ENCODE measurements at places on chromosomes 4 and X. TPM values are rescaled to one million over a fixed set of nuclear protein-coding genes. Genes with fewer than 3 reads are reported as not detected.

The TSC22D3 gene
- 232 TPM for total RNA-seq

The EDA gene
- 4.6 TPM for total RNA-seq

The MAGEB5 gene
- total RNA-seq: not detected

GRCh38 chr4:189374176-189374575 lies 566.5 kb upstream of the FRG1 start:
- no peak overlapping the region for H3K4me3 ChIP-seq
- no peaks in the 10 kb centered on the region for H3K27me3 ChIP-seq
- H3K4me1 ChIP-seq: no peaks in the 10 kb centered on the region
- no peak overlapping the region for H3K27ac ChIP-seq
- no peak for DNase-seq

GRCh38 chrX:87572901-87573300 lies 55.3 kb downstream of the KLHL4 start:
- DNase-seq: no peak
- H3K27me3 ChIP-seq: no peaks in the 10 kb centered on the region
- no peak overlapping the region for H3K4me3 ChIP-seq
- no peaks in the 10 kb centered on the region for H3K36me3 ChIP-seq
- no peak overlapping the region for H3K27ac ChIP-seq

- H3K4me1 ChIP-seq: no peaks in the 10 kb centered on the region
- no peak overlapping the region for H3K27ac ChIP-seq
- H3K27me3 ChIP-seq: no peaks in the 10 kb centered on the region
- DNase-seq: no peak
Measured at GRCh38 chr4:109462297-109462696, 28.7 kb downstream of the SEC24B start.

GRCh38 chr4:99221980-99222379 lies 2.9 kb upstream of the ADH6 start:
- H3K27me3 ChIP-seq: no peaks in the 10 kb centered on the region
- no peak overlapping the region for H3K4me3 ChIP-seq
- DNase-seq: no peak
